ENCODE measurements at places on chromosomes 16 and 17.

DNA sequence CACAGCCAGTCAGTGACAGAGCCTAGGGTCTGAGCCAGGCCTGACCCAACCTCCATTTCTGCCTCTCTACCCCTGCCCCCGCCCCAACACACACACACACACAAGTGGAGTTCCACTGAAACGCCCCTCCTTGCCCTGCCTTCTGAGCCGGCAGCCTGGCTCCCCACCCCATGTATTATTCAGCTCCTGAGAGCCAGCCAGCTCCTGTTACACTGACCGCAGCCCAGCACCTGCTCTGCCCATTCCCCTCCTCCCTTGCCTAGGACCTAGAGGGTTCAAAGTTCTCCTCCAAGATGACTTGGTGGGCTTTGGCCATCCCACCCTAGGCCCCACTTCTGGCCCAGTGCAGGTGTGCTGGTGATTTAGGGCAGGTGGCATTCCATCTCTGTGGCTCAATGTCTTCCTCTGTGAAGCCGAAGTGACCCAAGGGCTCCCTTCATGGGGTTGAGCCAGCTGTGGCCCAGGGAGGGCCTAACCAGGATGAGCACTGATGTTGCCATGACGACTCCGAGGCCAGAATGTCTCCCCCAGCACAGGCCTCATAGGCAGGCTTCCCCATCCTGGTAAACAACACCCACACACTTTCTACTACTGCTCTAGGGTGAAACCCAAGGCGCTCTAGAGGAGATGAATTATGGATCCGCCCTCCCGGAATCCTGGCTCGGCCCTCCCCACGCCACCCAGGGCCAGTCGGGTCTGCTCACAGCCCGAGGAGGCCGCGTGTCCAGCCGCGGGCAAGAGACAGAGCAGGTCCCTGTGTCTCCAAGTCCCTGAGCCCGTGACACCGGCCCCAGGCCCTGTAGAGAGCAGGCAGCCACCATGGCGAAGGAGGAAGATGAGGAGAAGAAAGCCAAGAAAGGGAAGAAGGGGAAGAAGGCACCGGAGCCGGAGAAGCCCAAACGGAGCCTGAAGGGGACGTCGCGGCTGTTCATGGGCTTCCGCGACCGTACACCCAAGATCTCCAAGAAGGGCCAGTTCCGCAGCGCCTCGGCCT lies 9.7 kb downstream of the MYO15A start:
- no peak for DNase-seq

DNA sequence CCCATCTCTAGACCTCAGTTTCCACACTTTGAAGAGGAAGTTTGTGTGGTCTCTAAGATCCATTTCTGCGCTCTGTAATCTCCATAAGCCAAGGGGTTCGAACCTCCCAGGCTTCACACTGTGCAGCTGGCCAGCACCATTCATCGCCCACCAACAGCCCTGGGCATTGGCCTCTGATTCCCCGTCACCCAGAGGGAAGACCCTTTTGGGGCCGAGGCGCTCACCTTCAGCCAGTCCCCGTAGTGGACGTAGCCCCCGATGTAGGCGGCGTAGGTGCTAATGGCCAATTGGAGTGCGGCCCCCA lies 678 bp downstream of the TMEM101 start:
- no peak for DNase-seq

GRCh38 chr17:5424909-5425308 lies 4.9 kb downstream of the RPAIN start:
- DNase-seq = no peak

DNA sequence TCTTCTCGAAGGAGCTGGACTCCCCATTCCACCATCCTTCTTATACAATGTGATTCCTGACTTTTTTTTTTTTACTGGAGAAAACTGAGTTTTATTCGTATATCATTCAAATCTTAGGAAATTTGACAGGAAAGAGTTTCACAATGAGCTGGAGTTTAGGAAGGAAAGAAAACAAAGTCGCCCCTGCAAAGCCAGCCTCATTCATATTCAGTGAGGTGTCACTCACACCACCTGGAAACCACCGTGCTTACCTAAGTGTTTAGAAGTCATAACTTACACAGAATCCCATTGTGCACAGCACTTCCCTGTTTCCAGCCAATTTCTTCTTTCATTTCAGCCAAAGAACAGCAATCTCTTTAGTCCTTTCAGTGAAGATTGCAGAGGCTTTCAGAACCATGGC lies 90.3 kb upstream of the CHMP6 start:
- DNase-seq = no peak

- DNase-seq = no peak
Measured at GRCh38 chr16:56616608-56617211, 8.3 kb downstream of the MT2A start.

DNA sequence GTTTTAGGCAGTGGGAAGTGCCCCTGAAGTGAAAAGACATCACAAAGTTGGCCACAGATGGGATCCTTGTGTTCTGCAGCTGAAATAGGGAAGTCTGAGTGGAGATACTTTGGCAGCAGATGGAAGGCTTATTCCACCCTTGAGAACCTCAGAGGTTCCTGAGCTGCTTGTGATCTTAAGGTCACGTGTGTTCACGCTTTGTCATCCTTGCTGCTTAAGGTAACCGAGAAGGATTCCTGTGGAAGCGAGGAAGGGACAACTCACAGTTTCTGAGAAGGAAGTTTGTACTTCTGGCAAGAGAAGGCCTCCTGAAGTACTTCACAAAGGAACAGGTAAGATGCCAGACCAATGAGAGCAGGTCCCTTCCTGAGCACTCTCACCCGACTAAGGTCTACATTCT lies 12.2 kb downstream of the ADAP2 start:
- DNase-seq = no peak

- no peak for DNase-seq
Measured at GRCh38 chr17:74918906-74919305, 4.1 kb downstream of the USH1G start.

GRCh38 chr16:79959226-79959625 lies 358.7 kb upstream of the MAF start:
- no peak for DNase-seq

- no peak for DNase-seq
Measured at GRCh38 chr17:68759343-68760140, 158.4 kb upstream of the FAM20A start.

DNA sequence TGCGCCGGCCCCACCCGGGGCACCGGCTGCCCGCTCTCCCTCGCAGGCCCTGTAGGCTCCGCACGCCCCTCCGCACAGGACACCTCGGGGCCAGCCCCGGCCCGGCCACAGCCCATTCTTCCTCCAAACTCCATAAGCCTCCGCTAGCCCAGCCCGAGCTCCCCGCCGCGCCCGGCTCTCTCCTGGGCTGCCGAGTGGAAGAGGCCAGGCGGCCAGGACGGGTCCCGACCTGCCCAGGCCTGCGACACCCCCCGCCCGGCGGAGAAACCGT lies 397 bp downstream of the NCOR1 start:
- peak; percentile 15 for DNase-seq

GRCh38 chr16:89023151-89023551 lies 46.1 kb upstream of the CBFA2T3 start:
- no peak for DNase-seq

DNA sequence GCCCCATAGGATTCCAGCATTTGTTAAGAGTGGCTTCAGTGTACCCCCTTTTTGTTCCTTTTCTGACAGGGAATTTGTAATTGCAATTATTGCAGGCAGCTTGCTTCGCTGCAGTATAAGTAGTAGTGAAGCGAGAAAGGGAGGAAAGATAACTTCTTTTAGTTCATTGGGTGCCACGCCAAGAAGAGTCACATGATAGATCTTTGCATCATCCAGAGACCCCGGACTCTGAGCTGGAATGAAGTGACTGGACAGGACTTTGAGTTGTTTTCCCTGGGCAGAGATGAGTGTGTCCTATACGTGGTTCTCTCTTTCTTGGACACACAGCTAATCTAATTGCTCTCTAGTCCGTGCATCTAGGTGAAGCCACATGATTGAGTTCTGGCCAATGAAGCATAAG lies 44.8 kb upstream of the PMFBP1 start:
- no peak for DNase-seq

DNA sequence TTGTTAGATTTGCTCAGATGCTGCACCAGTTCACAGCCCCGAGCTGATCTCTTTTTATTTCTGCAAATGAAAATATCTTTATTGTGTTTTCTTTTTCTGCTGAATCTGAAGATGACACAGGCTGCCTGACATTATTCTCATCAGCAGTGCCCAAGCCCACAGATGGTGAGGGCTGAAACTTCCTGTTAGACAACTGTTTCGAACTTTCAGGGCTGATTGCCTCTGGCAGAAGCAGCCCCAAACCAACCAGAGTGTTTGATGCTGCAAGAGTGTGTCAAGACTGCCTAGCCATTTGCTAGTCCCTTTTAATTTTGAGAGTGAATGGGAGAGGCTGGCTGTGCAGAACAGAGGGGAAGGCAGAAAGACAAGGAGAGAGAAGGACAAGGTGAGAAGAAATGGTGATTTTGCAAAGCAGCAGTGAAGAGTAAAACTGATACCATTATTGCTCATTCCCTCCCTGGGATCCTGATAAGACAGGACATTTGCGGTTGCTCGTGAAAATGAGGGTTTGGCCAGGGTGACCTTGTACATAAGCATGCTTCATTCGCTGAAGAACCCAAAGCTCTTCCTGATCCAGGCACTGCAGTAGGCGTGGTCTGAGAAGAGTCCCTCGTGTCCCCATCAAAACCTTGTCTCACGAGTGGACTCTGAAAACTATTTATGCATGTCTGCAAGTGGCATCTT lies 77.2 kb downstream of the TMEM114 start:
- DNase-seq = no peak

DNA sequence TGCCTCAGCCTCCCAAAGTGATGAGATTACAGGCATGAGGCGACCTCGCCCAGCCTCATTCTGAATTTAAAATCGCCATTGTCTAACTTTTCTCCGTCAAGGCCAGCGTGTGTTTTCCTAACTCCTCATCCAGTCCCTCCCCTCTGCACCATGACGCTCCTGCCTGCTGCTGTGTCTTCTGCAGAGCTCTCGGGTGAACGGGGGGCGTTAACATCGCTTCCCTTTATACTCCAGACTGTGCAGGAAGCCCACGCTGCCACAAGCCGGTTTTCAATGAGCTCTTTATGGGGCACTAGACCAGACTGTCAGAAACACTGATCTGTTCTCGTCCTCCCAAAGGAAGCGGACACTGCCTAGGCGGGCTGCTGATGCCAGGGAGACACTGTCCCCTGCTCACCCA lies 13.2 kb downstream of the AANAT start:
- DNase-seq = no peak

DNA sequence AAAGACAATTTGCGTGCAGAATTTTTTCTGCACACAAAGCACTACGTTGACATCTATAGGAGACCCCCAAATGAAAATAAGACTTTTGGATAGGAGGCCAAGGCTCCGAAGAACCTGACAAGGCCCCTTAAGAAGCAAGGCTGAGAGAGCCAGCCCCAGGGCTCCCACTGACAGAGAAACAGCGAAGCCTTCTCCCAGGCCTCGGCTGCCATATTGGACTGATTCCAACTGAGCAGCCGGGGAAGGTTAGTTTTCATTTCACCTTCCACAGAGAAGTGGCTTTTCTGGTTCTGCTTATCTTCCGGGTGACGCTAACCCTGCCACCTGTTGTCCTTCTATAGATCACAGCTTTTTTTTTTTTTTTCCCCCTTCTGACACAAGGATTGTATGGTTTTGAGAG lies 356.7 kb downstream of the SOX9 start:
- DNase-seq = no peak

DNA sequence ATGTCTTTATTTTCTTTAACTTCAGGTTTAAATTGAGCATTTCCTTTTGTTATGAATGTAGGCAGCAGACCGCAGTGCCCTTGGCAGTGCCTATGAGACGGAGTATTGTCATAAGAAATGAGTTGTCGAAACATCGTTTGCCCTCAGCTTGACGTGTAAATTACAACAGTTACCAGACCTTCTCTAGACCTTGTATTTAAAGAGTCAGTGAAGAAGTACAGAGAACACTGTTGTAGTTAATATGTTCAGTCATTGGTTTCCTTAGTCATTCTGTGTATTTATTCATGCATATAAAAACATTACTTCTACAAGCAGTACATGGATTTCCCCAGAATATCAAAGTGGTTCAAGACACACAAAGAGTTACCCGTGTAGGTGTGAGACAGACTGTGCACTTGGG lies 19.0 kb downstream of the IRF8 start:
- DNase-seq = no peak

DNA sequence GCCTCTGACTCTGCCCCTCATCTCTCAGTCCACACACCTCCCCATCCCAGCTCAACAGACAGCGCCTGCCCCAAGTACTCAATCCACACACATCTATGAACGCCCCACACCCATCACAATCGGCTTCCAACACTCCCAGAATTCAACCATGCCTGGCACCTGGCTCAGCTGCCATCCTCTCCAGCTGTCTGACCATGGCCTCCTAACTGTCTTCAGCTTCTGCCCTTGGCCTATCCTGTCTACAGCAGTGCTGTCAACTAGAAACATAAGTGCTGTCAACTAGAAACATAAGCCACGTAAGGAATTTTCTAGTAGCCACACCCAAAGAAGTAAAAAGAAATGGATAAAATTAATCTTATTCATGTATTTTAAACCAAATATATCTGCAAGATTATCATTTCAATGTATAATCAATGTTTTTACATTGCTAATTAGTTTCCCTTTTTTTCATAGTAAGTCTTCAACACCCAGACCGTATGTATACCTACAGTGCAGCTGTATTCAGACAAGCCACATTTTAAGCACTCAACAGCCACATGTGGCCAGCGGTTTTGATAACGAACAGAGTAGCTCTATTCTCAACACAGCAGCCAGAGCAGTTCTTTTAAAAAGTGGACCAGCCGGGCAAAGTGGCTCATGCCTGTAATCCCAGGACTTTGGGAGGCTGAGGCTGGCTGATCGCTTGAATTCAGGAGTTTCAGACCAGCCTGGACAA lies 48.6 kb upstream of the ZNF423 start:
- no peak for DNase-seq

- peak; percentile 51 for DNase-seq
Measured at GRCh38 chr17:40062329-40063186, at the start of gene THRA. TSS of gene THRA (plus strand) at chr17:40062965. CDS start at chr17:40074489, 11,524 bp downstream.

DNA sequence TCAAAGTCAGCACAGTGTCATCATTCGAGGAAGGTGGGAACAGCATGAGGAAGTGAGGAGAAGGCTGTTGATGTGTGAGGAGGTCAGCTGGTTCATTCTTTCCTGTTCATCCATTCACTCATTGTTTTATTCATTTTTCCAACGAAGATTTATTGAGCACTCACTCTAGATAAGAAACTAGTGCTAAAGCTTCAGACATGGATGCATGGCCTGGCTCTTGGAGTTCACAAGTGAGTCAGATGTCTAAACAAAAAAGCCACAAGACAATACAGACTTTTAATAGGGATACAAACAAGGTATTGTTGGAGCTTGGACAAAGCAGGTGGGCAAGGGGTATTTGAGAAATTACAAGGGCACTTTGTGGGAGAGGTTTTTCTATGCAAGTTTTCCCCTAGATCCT lies 31.3 kb upstream of the MPHOSPH6 start:
- no peak for DNase-seq

Data from activated T-cell treated with anti-CD3 and anti-CD28 coated beads for 4 hours (primary cell).